ENCODE measurements at places on chromosomes 6 and 20.

- DNase-seq, result no peak
Observed at GRCh38 chr6:55674672-55675071, 95.7 kb upstream of the HMGCLL1 start.

GRCh38 chr6:148743476-148743875, 3.4 kb upstream of the UST start:
- no peak for DNase-seq

GRCh38 chr6:126227833-126228702, 111.8 kb upstream of the CENPW start:
- DNase-seq, result no peak

- DNase-seq, result no peak
Observed at GRCh38 chr20:16474363-16474762, 98.9 kb downstream of the KIF16B start.

DNA sequence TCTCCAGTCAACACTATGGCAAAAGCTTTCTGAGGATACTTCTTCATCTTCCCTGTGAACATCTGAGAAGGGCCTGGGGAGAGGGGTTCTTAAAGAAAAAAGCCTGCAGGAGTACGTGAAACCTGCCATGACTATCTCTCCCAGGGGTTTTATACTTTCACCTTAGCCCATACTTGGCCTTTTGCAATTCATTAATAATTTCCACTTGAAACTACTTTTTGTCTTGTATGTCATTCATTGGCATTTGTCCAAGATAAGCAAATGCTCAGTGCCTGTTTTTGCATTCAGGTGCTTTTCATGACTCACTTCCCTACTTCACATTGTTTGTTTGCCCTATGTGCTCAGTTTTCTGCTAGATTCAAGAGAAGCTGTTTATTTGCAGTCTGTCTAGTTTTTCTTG, 580.3 kb upstream of the GJE1 start:
- DNase-seq, result no peak

- DNase-seq, result no peak
Observed at GRCh38 chr20:32218156-32218900, 10.6 kb downstream of the POFUT1 start.

- DNase-seq, result no peak
Observed at GRCh38 chr20:34150306-34151000, 38.4 kb upstream of the EIF2S2 start.

DNA sequence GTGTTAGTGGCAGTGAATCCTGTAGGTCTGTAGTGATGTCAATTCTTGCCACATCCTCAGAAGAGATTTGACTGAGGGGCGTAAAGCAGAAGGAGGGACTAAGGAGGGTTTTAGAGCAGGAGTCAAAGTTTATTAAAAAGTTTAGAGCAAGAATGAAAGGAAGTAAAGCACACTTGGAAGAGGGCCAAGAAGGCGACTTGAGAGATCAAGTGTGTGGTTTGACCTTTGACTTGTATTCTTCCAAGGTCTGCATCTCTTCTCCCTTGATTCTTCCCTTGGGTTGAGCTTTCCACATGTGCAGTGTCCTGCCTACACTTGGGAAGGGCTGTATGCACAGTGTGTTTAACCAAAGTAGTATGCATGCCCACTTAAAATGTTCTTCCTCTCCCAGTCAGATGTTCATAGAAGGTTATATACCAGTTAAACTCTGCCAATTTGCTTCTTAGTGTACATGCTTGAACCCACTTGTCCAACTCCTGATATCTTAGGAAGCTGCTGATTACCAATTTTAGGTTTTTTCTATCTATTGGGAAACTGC, 627.6 kb downstream of the MMUT start:
- no peak for DNase-seq

DNA sequence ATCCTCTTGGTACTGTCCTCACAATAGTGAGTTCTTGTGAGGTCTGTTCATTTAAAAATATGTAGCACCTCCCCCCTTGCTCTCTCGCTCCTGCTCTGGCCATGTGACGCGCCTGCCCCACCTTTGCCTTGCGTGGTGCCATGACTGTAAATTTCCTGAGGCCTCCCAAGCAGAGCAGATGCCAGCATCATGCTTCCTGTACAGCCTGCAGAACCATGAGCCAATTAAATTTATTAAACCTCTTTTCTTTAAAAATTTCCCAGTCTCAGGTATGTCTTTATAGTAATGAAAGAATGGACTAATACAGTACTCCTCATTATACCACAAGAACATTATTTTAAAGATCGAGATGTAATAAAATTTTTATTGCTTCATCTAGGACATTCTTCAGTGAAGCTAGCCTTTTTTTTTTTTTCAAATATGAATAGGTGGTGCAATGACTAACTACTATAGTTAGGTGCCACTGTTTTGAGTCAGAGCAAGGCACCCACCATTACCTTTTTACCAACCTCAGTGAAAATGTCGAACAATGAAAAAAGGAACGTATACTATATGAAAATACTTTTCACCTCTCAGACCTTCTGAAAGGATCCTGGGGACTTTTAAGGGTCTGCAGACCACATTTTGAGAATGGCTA, 191.1 kb upstream of the SGK1 start:
- no peak for DNase-seq

DNA sequence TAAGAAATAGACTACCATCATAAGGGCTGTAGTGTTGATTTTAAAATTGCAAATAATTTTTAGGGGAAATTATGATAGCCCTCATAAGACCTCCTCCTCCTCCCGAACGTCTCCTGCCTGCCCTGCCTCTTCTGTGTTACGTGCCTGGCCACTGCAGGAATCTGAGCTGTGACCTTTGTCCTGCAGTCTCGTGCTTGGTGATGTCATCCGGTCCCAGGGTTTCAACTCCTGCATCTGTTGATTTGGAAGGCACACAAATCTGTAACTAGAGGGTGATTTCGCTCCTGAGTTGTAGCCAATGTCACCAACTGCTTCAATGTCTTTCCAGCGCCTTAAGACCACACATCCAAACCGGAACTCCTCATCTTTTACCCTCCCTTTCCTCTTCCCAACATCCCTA, 163.2 kb downstream of the AIG1 start:
- no peak for DNase-seq

- DNase-seq, result no peak
Observed at GRCh38 chr6:11062715-11063114, 18.6 kb upstream of the ELOVL2 start.

- DNase-seq, result no peak
Observed at GRCh38 chr6:88266126-88266525, 100.0 kb upstream of the CNR1 start.

DNA sequence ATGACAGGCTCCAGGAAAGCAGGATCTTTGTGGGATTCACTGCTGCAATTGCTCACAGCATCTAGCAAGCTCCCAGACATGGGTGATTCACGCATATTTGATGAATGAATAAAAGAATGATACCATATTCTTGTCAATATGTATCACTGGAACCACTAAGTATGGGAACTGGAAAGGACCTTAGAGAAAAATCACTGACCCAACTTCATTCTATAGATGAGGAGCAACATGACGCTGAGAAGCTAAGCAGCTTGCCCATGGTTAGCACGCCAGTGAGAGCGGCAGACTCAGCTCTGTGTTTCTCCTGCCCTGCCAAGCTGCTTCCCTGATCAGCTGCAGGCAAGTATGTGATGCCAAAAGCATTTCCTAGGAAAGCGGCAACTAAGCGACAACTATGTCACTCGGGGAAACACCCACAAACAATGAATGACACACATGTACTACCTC, 66.8 kb downstream of the PPP1R3G start:
- no peak for DNase-seq

- DNase-seq, result no peak
Observed at GRCh38 chr6:159838020-159838744, 38.1 kb downstream of the PNLDC1 start.

GRCh38 chr6:144993870-144994269, 708.7 kb downstream of the UTRN start:
- DNase-seq, result no peak

DNA sequence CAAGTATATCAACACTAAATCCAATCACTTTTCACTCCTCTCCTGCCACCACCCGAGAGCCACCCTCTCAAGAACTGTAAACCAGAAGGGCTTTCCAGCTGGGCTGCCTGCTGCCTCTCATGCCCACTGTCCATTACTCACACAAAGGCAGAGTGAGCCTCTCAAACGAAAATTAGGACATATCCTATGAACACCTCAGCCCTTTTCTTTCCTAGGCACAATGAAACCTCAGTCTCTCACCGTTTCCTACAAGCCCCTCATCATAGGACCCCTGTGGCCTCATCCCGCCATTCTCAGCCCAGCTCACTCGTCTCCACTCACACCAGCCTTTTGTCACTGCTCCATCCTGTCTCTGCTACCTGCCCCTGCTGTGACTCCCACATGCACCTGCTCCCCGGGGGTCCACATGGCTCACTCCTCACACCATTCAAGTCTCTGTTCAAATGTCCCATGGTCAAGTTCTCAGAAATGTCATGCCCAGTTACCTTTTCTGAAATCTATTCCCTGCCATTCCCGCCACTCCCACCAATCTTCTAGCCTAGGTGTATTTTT, 7.4 kb downstream of the HLA-F start:
- no peak for DNase-seq

DNA sequence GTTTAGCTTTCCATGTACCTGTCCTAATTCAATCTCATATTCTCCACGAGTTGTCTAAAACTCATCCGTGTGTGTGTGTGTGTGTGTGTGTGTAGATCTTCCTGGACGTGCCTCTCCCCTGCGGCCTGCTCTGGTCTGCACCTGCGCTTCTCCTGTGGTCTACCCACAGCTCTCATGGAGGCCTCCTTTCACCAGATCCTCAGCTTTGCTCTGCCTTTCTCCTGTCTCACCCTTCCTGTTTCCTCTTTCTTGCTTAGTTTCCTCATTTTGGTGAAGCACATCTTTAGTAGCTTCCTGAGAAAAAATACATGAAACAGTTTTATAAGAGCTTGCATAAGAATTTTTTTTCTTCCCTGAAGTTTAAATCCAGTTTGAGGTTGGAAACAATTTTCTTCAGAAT, 18.1 kb downstream of the SLX4IP start:
- DNase-seq, result no peak

GRCh38 chr20:37278966-37279590, 10.4 kb upstream of the MANBAL start:
- DNase-seq, result no peak

GRCh38 chr20:44610313-44610962, 28.1 kb downstream of the PKIG start:
- no peak for DNase-seq

- DNase-seq, result no peak
Observed at GRCh38 chr20:38126932-38127621, 38.0 kb downstream of the TGM2 start.

- no peak for DNase-seq
Observed at GRCh38 chr6:103538381-103538780, 1321.3 kb downstream of the HACE1 start.

DNA sequence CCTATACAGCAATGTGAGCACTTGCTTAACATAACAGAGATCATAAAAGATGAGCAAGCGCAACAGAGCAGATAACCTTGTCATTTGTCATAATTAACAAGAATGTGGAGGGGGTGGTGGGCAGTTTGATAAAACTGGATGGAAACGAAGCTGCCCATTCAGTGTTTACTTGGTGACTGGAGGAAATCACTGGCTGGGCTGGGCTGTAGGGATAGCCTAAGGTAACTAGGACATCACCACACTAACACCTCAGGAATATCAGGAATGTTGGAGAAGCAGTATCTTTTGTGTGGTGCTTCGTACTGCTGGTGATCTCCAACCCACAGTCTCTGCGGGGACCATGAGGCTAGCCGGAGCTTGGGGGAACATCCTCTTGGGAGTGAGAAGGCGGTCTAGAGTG, 218.4 kb downstream of the HIVEP2 start:
- no peak for DNase-seq

GRCh38 chr6:42294759-42295158, 77.1 kb upstream of the MRPS10 start:
- no peak for DNase-seq

DNA sequence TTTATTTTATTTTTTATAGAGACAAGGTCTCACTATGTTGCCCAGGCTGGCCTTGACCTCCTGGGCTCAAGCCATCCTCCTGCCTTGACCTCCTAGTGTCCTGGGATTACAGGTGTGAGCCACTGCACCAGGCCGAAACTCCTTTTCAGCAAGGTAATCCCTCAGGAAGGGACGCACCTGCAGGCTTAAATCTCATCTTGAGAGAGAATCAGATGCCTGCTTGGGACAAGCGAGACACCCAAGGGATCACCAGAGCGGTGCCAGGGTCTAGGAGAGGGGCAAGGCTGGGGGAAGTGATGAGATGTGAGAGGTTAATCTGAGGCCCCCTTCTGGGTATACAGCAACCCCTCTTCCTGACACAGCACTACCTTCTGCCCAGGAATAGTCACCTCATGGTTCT, 4.0 kb upstream of the ATP9A start:
- DNase-seq, result no peak

DNA sequence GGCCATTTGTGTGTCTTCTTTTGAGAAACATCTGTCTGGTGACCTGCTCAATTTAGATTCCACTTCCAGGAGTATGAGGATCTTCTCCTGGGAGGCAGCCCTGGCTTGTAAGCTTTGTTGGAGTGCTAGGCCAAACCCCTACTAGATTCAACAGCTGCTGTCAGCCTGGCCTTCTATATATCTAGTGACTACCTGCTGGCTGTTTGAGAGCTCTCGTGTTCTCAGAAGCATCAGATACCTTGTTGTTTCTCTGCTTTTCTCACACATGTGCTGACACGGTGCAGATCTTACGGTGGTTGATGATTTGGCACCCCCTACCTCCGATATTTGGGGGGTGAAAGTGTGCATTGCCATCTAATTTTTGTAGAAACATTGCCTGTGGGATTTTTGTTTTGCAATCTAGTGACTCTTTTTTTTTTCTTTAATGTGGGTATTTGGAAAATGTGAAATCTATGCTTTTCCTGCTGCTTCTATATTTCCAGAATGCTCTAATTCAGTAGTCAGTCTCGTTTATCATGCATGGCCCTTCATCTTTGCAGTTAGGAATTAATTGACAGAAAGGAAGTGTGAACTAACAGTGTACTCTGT, 4.7 kb downstream of the CCN2 start:
- no peak for DNase-seq

- DNase-seq, result no peak
Observed at GRCh38 chr6:131976545-131977061, 25.4 kb upstream of the CCN2 start.

GRCh38 chr6:159892053-159892452, 1.3 kb downstream of the MAS1 start:
- no peak for DNase-seq

- DNase-seq, result no peak
Observed at GRCh38 chr6:80922916-80923455, 816.5 kb downstream of the BCKDHB start.

GRCh38 chr6:84516154-84516553, 248.2 kb downstream of the TBX18 start:
- no peak for DNase-seq

DNA sequence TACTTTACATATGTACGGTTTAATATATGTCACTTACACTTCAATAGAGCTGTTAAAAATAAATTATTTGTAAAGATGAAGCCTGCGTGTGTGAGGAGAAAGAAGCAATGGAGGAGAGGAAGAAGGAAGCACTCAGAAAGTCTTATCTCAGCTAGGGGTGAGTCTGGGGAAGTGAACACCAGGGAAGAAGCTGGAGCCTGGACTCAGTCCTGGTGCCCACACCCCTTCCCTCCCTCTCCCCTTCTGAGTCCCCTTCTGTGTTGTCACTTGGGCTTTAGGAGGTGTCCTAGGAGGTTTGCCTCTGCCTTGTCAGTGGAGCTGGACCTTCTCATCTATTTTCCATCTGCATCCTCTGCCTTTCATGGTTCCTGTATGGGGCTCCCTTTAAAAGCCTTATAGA, 1.9 kb downstream of the SIRPB2 start:
- no peak for DNase-seq
